Osteoblast (primary cell): ENCODE measurements at places on chromosomes 6 and 20. TPM values are rescaled to one million over a fixed set of nuclear protein-coding genes. Genes with fewer than 3 reads are reported as not detected.

GRCh38 chr20:31712564-31713311 lies 9.9 kb downstream of the BCL2L1 start:
- peaks cover 51% of the 10 kb centered on the region for H3K4me1 ChIP-seq
- H3K27ac ChIP-seq = peak overlapping the region; percentile 95
- H3K27me3 ChIP-seq = no peaks in the 10 kb centered on the region
- DNase-seq = peak; percentile 80
- H3K36me3 ChIP-seq = peaks cover 40% of the 10 kb centered on the region

- H3K4me3 ChIP-seq = no peak overlapping the region
- no peak for DNase-seq
- no peaks in the 10 kb centered on the region for H3K36me3 ChIP-seq
- H3K4me1 ChIP-seq = peaks cover 27% of the 10 kb centered on the region
- H3K27me3 ChIP-seq = no peaks in the 10 kb centered on the region
Measured at GRCh38 chr6:30843611-30843998, 40.7 kb upstream of the DDR1 start.

- no peaks in the 10 kb centered on the region for H3K36me3 ChIP-seq
- H3K4me1 ChIP-seq = peaks cover 23% of the 10 kb centered on the region
- no peak overlapping the region for H3K27ac ChIP-seq
- H3K27me3 ChIP-seq = no peaks in the 10 kb centered on the region
- DNase-seq = no peak
- H3K4me3 ChIP-seq = no peak overlapping the region
Measured at GRCh38 chr6:53583451-53583850, 38.5 kb upstream of the GCLC start.

- no peak overlapping the region for H3K4me3 ChIP-seq
- H3K27me3 ChIP-seq = peaks cover 50% of the 10 kb centered on the region
- H3K27ac ChIP-seq = no peak overlapping the region
Measured at GRCh38 chr20:64160526-64161355, 3.5 kb upstream of the MYT1 start.

GRCh38 chr6:100663219-100663863 lies 198.6 kb upstream of the SIM1 start:
- H3K27ac ChIP-seq = peak overlapping the region; percentile 42
- H3K4me3 ChIP-seq = no peak overlapping the region
- peaks cover 12% of the 10 kb centered on the region for H3K4me1 ChIP-seq
- no peaks in the 10 kb centered on the region for H3K36me3 ChIP-seq

GRCh38 chr6:155066361-155066760 lies 71.2 kb downstream of the TIAM2 start:
- H3K27me3 ChIP-seq = no peaks in the 10 kb centered on the region
- H3K4me1 ChIP-seq = peaks cover 34% of the 10 kb centered on the region
- no peaks in the 10 kb centered on the region for H3K36me3 ChIP-seq
- no peak overlapping the region for H3K4me3 ChIP-seq
- peak overlapping the region; percentile 36 for H3K27ac ChIP-seq
- DNase-seq = peak; percentile 71

DNA sequence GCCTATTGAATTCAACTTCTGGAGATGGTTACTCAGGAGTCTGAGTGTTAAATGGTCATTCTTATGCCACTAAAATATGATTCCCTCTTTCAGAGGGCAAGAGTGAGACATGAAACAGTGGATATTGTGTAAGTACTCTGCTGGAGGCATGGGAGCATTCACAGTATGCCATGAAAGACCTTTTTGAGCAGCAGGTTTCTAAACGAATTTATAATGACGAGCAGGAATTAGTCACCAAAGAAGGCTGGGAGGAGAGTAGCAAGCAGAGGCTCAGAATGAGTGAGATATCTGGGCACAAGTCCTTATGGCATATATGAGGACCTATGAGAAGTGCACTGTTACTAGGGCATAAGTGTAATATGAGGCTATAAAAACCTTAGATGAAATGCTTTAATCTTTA lies 10.9 kb upstream of the MYB start:
- H3K27me3 ChIP-seq = no peaks in the 10 kb centered on the region
- H3K4me3 ChIP-seq = no peak overlapping the region
- no peak for DNase-seq
- no peaks in the 10 kb centered on the region for H3K36me3 ChIP-seq

DNA sequence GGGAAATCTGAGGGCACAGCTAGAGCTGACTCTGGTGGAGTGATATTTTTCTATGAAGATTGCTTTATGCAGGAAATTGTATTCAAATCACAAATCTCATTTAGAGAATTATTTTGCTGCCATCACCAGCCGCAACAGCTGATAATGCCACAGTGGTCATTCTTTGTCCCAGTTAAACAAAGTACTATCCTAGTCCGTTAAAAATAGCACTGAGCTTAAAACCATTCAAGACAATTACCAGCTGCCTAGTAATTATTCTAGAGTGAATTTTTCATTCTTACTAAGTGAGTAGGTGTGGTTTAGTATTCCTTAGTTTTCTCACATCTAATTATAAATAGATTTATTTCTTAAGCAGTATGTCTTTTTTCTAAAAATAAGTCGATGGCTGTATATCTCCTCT lies 190.5 kb downstream of the SLC35F1 start:
- H3K4me3 ChIP-seq = no peak overlapping the region
- no peak for DNase-seq
- H3K4me1 ChIP-seq = no peaks in the 10 kb centered on the region
- no peaks in the 10 kb centered on the region for H3K27me3 ChIP-seq
- H3K27ac ChIP-seq = no peak overlapping the region

GRCh38 chr6:37867756-37868446 lies 48.4 kb downstream of the ZFAND3 start:
- H3K4me3 ChIP-seq = peak overlapping the region; percentile 51
- H3K27ac ChIP-seq = peak overlapping the region; percentile 88
- no peaks in the 10 kb centered on the region for H3K27me3 ChIP-seq
- DNase-seq = no peak
- no peaks in the 10 kb centered on the region for H3K36me3 ChIP-seq
- peaks cover 44% of the 10 kb centered on the region for H3K4me1 ChIP-seq

- H3K27me3 ChIP-seq = no peaks in the 10 kb centered on the region
- H3K27ac ChIP-seq = no peak overlapping the region
- peaks cover 11% of the 10 kb centered on the region for H3K36me3 ChIP-seq
- H3K4me3 ChIP-seq = no peak overlapping the region
Measured at GRCh38 chr20:33604084-33604990, 57.8 kb upstream of the C20orf144 start.

DNA sequence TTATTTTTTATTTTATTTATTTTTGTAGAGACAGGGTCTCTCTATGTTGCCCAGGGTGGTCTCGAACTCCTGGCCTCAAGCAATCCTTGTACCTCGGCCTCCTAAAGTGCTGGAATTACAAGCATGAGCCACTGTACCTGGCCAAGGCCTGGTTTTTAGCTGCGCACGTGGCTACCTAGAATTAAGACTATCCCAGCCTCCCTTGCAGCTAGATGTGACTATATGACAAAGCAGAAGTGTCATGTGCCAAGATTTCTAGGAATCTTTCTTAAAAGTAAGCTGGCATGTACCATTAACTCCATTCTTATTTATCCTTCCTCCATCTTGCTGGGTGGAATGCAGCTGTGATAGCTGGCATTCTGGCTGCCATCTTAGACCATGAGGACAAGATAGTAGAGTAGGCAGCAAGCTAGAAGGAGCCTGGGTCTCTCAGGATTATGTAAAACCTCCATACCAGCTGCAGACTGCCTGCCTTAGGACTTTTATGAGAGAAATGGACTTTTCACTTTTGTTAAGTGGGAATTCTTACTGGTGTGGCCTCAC lies 2.1 kb upstream of the SPDEF start:
- no peaks in the 10 kb centered on the region for H3K27me3 ChIP-seq
- no peak for DNase-seq
- no peaks in the 10 kb centered on the region for H3K36me3 ChIP-seq
- no peak overlapping the region for H3K27ac ChIP-seq
- no peak overlapping the region for H3K4me3 ChIP-seq

Gene HAO1
- not detected in 2 replicates for total RNA-seq

Gene POU3F2
- under 0.01 TPM in 1 of 2 replicates, not detected in the other for total RNA-seq

Gene RAMACL
- total RNA-seq = 3.3 and 4.1 TPM in 2 replicates

Gene FABP7
- not detected in 2 replicates for total RNA-seq

Gene PRDM13
- not detected in 2 replicates for total RNA-seq
